ENCODE measurements at places on chromosomes 13 and 19.

DNA sequence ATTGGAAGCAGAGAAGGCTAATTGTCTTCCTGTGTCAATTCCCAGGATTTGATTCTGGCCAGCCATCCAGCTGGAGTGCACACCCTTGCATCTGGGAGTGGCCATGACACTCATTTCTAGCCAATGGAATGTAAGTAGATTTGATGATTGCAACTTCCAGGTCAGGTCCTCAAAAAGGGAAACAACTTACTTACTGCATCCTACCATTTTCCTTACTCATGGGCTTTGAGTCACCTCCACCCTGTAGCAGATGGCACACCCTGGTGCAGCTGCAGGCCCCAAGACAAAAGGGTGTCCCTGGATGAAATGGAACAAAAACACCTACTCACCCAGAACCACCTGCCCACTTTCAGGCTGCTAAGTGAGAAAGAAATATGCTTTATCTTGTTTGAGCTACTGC, 27.3 kb upstream of the MPHOSPH8 start:
- DNase-seq: no peak

DNA sequence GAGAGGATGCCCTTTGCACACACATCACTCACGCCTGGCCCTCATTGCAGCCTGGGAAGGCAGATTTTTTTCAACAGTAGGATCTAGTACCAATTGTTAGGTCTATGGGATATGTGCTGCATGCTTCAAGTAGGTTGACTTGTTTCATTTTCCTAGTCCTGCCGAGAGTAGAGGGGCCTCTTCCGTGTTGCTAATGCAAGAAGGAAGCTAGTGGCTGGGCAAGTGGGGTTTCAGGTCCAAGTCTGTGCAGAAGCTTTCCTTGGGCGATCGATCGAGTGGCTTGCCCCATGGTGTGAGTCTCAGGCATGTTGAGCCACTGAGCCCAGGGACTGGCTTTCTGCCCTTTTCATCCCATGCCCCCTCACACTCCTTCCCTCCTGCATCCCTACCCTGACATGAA, 13.7 kb downstream of the ILF3 start:
- no peak for DNase-seq

DNA sequence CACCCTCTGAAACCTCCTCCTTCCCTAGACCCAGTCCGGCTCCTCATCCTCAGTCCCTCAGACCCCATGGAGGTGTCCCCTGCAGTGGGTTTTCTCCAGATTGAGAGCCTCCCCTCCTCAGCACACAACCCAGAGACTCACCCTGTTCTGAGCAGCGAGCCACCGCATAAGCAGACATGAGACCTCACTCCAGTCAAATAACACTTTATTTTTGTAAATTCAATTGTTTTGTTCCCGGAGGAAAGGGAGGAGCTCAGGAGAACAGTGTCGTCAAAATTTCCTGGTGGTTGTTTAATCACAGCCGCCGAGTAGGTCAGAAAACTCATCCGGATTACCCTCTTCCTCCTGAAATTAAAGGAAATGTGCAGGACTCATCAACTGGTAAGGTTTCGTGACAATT, 57.5 kb downstream of the ERICH4 start:
- no peak for DNase-seq

GRCh38 chr19:960601-960938, 23.6 kb upstream of the WDR18 start:
- DNase-seq: no peak

GRCh38 chr19:15640294-15640903, at the start of gene CYP4F3:
Gene CYP4F3, plus strand, starts transcription at chr19:15640897. Its CDS starts 519 bp downstream, at chr19:15641416.
- DNase-seq: no peak

DNA sequence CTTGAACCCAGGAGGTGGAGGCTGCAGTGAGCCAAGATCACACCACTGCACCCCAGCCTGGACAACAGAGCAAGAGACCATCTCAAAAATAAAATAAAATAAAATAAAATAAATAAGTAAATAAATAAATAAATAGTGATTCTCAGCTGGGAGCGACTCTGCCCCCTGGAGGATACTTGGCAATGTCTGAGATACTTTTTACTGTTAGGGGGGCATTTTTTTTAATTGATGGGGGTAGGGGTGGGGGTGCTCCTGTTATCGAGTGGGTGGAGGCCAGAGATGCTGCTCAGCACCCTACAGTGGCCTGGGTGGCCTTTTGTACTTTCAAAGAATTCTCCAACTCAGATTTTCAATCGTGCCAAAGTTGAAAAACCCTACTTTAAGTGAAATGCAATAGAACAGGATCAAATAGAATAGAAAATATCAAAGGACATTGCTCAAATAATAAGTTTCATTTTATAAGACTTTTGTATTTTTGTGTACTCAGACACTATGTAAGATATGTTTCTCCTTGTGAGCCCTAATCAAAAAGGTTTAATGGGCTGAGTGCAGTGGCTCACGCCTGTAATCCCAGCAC, 7.1 kb upstream of the CLPP start:
- no peak for DNase-seq

GRCh38 chr13:36339600-36340155, 6.5 kb downstream of the SPART start:
- no peak for DNase-seq

DNA sequence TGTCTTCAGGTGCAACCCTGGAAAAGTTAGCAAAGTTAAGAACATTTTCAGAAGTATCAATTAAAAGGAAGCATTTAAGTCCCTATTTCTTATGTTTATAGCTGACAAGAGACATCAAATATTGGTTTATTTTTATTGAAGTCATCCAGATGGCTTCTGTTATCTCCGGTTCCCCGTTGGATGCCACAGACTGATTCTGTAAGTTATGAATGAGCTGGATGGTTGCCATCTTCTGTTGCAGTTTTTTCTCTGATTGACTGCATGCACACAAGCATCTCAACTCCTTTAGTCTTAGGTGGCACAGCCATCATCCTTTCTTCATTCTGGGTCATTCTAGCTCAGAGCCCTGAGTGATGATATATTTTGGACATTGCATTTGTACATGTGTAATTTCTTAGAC, 10.6 kb upstream of the OXGR1 start:
- no peak for DNase-seq

DNA sequence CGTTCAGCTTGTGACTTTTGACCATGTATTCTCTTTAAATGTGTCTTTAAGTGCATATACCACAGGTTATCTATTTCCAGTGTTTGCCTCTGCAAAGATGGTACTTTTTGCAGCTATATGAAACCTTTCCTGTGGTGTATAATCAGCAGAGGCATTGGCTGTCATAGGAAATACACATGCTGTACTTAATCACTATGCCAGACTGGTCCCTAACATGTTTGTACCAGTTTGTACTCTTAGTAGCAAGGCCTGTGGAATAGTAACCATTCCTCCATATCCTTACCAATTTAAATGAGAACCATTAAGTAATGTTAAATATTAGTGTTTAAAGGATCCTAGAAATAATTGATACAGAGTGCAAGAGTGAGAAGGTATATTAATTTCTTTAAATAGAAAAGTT, 69.8 kb downstream of the CDK8 start:
- no peak for DNase-seq

DNA sequence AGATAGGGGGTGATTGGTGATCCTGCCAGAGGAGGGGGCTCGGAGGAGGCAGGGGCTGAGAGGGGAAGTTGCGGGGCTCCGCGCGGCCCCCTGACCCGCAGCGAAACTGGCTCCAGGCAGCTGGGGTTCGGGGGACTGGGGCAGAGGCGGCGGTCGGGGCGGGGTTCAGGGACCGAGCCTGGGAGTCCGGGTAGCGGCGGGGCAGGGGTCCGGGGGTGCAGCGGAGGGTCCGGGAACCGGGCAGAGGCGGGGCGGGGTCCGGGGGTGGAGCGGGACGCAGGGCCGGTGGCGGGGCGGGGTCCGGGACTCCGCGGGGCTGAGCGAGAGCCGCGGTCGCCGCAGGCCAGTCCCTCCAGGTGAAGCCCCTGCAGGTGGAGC, 1.2 kb downstream of the MADCAM1 start:
- no peak for DNase-seq

- DNase-seq: no peak
Measured at GRCh38 chr19:32053861-32054260, 291.5 kb upstream of the ZNF507 start.

GRCh38 chr19:43768273-43769050, 12.3 kb downstream of the KCNN4 start:
- no peak for DNase-seq

DNA sequence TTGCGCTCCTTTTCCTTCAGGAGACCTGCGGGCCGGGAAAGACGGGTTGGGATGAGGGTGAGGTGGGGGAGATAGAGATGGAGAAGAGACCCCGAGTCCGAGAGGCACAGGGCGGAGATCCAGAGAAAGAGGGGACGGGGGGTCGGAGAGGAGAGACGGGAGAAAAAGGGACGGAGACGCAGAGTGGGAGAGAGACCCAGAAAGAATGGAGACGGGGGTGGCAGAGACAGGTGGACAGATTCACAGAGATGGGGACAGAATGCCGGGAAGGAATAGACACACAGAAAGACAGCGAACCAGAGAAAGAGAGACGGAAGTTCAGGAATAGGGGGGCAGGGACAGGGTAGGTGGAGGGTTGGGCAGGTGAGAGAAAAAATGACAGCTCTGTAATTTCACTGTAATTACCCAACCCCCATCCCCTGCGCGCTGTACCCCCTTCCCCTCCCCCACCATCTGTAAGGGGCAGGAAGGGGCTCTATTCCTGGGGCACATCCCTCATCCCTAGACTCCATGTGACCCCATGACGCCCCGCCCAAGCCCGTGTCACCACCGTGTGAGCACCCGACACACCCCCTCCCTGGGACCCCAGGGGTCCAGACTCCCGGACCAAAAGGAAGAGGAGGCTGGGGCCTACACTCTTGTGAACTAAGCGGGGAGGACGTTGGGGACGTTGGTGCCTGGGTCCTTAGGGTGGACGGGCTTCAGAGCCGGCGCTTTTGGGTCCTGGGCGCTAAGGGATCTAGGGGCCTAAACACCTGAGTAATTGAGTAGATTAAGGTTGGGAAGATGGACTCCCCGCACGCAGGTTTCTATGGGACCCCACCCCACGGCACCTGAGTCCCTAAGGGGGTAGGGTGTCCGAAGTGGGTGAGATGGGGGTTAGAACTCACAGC, 967 bp downstream of the DBP start:
- DNase-seq: no peak

DNA sequence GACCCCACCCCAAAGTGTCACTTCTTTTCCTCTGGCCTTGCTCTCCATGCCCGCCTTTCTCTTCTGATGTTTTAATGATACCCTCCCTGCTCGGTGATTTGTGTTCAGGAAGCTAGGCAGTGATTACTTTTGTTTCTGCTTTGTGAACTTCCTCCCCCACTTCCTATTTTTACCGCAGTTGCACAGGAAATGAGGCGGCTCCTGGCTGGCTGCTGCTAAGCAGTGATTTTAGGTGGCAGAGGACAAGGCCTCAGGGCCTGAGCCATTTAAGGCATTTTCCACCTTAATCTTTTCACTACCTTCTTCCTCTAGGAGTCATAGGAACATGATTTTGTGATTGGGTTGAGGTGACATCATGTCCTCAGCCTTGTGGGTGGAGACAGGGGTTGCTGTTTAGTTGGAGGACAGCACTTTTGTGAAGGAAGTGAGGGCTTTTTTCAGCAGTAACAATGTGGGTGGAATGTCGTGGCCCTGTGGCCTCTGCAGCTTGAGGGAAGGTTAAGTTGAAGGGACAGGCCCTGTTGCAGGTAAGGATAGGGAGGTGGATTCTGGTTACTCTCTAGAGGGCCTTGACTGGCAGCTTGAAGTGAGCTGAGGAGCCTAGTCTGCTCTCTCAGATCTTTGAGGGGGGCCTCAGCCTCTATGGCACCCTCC, 15.7 kb downstream of the GARRE1 start:
- peak; percentile 43 for DNase-seq

DNA sequence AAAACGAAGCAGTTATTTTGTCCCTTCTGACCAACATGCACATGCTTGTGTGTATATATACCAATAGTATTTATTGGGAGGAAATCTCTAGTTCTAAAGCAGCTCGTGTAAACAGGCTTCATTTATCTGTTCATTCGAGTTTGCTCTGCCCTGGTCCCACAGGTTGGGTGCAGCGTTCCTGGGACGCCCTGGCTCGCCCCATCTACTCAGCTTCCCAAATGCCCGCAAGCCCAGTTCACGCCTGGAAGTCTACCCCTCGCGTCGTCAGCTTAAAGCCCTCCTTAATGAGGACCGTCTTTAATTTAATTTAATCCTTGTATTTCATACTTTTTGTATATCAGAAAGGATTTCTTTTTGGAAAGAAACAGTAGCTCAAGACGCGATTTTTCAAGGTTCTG, 604 bp downstream of the THSD1 start:
- DNase-seq: no peak

GRCh38 chr13:47610687-47611086, 390.4 kb downstream of the SUCLA2 start:
- DNase-seq: no peak

DNA sequence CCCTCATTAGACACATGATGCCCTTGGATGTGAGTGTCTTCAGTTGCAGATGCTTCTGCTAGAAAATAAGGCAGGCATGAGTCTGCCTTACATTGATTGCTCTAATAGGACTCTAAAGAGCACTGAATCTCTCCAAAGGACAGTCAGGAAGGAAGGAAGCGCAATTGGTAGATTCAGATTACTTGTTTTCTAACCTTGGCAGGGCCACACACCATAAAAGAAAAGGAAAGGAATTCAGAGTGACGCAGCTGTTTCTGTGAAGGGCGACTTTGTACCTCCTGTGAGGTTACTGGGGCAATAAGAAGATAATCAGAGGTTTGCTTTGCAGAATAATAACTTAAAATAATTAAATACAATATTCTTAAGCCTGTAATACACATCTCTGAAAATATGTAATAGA, 48.0 kb downstream of the FRY start:
- DNase-seq: no peak

DNA sequence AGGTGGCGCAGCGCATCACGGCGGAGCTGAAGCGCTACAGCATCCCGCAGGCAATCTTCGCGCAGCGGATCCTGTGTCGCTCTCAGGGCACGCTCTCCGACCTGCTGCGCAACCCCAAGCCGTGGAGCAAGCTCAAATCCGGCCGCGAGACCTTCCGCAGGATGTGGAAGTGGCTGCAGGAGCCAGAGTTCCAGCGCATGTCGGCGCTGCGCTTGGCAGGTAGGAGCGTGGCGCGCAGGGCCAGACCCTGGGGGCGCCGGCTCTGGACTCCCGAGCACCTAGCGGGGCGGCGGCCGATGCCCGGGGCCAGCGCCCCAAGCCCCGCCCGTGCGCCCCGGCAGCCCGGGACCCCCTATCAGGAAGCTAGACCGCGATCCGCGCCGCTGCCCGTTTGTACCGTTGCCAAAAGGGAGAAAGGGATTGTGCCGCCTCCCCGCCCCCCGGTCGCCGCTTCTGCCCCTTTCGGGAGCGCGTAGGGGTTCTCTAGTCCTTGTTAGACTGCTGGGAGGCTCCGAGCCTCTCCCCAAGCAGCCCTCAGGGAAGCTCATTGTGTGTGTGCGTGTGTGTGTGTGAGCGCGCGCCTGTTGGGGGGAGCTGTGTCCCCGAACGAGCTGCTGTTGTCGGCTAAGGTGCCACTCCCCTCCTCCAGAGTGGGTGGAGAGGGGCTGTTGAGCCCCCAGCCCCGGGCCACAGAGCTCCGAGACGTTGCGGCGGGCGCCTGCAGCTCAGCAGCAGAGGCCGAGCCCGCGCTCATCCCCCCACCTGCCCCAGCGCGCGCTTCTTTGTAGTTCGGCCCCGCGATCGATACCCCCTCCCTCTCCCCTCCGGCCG, 1.5 kb downstream of the ONECUT3 start:
- no peak for DNase-seq

- DNase-seq: no peak
Measured at GRCh38 chr19:48854103-48854502, 14.3 kb downstream of the PLEKHA4 start.

- no peak for DNase-seq
Measured at GRCh38 chr13:40401911-40402776, 264.3 kb downstream of the FOXO1 start.

- no peak for DNase-seq
Measured at GRCh38 chr13:46866150-46866549, 30.7 kb downstream of the HTR2A start.

- no peak for DNase-seq
Measured at GRCh38 chr13:44718467-44718866, 142.3 kb upstream of the TSC22D1 start.
